Activated naive CD4-positive, alpha-beta T cell (primary cell): ENCODE measurements at places on chromosomes 1 and 21.
A peak's percentile ranks its signal among the peaks of the same experiment; 100 is the strongest.

DNA sequence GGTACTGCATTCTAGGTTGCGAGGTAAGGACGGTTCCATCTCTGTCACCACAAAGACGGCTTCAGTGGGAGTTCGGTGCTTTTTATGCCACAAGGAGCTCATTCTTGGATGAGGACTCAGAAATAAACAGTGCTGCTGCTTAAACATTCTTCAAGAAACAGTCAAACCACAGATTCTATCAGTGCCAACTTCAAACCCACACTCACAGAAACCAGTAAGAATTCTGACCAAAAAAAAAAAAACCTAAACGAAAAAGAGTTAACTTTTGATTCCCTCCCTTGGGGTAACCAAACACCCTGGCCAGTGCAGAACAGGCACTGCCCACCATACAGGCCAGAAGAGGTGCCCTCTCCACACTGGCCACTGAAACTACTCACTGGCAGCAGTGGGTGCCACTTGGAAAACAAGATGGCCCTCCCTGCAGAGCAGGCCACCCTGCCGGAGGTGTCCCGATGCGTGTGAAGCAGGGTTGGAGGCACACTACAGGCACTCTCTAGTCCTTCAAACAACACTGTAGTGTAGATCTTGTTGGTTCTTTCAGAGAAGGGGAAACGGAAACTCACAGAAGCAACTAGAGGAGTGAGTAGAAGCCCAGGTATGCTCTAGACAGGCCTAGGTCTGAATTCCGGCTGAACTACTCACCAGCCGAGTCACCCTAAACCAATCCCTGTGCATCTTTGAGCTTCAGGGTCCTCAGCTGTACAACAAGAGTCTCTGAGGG is 87.3 kb upstream of the TLR5 start:
- no peak for DNase-seq

DNA sequence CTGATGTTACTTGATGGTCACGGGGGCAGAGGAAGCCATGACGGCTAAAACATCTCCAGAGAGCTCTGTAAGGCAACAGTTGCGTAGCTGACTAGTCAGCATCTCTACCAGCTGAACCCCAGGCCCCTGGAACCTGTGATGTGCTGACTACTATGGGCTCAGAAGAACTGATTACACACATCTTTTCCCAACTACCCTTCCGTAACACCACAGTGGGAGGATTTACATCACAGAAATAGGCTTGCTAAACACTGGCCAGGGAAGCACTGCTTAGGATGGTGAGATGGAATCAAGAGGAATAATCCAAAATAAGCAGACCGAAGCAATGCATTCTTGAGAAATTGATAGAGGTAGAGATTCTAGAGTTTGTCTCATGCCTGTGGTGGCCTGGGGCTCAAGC is 122.5 kb downstream of the SMYD2 start:
- no peak for DNase-seq

DNA sequence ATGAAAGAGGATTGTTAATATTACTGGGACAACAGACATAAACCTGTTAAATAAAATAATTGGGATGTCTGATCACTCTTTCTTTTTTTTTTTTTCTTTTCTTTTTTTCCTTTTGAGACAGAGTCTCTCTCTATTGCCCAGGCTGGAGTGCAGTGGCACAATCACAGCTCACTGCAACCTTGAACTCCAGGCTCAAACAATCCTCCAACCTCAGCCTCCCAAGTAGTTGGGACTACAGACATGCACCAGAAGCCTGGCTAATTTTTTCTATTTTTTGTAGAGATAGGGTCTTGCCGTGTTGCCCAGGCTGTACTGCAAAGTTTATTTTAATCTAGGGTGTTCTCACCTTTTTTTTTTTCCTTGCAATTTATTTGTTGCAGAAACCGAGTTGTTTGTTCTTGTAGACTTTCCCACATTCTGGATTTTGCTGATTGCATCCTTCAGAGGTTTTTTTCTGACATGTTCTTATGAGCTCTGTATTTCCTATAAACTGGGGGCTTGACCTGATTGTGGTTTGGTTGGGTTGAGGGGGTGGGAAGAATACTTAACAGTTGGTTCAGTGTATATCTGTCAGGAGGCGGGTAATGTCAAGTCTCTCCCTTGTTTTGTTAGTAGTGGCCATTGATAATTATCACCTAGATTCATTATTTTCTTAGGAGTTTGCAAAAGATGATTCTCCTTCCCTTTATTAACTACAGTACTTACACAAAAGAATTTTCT is 125.2 kb downstream of the MAST2 start:
- no peak for DNase-seq

- DNase-seq = no peak
Measured at GRCh38 chr1:207174913-207175312, 70.9 kb downstream of the C4BPA start.

DNA sequence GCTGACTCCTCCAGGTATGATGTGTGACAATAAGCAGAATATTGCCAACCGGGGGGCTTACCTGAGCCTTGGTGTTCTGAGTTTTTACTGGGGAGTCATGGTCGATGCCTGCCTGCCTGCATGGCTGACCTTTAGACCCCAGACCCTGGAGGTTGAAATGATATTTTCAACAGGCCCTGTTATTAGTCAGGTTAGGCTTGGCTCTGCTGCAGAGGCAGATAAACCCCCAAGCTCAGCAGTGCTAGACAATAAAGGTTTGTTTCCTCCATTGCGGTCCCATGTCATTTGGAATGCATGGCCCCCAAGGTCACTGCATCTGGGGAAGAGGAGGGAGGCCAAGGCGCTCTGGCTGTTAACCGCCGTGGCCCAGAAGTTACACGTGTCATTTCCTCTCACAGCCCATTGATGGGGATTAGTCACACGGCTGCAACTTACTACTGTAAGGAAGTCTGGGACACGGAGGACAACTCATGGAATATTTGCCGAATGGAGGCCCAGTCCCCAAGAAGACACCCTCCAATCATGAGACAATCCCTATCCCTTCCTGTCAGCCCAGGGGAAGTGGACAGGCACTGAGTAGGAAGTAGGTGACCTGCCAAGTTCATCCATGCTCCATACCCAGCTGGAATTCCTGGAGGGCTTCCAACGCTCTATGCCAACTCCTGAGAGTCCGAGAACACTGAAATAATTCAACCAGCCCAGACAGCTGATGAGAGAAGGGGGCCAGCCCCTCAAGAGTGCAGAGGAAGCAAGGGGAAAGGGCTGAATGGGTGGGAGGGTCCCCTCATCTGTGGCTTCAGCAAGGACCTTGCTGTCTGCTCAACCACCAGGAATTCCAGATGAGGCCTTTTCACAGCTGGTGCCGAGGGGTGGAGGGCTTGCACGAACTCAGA is 97.3 kb downstream of the TAS1R2 start:
- DNase-seq = no peak

DNA sequence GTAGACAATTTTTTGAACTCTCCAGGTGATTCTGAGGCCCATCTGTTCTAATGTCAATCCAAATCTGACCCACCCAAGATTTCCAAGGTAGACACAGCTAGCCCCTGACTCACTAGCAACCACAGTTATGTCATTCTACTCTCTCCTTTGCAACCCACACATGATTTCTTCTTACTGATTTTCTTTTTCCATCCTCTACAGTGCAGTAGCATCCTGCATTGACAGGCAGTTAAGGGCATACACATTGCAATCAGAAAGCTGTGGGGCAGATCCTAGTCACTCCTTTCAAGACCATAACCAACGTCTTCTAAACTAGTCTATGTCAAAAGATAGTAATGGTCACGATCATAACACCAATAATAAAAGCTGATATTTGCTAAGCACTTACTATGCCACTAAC is 54.2 kb downstream of the JAK1 start:
- no peak for DNase-seq

GRCh38 chr1:183770816-183771128 is 34.1 kb upstream of the RGL1 start:
- DNase-seq = no peak

DNA sequence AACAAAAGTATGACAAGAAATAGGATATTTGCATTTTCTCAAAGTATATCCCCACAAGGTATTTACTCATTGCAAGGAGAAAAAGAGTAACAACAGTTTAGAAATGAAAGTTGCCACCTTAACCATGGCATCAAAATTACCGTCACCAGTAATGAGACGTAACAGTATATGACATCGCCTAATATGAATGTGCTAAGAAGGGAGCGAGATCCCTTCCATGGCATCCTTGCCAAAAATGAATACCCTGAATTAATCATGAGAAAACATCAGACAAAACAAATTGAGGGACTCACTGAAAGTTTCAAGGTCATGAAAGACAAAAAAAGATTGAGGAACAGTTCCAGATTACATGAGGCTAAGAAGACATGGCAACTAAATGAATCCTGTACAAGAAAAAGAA is 78.9 kb upstream of the MROH9 start:
- no peak for DNase-seq

DNA sequence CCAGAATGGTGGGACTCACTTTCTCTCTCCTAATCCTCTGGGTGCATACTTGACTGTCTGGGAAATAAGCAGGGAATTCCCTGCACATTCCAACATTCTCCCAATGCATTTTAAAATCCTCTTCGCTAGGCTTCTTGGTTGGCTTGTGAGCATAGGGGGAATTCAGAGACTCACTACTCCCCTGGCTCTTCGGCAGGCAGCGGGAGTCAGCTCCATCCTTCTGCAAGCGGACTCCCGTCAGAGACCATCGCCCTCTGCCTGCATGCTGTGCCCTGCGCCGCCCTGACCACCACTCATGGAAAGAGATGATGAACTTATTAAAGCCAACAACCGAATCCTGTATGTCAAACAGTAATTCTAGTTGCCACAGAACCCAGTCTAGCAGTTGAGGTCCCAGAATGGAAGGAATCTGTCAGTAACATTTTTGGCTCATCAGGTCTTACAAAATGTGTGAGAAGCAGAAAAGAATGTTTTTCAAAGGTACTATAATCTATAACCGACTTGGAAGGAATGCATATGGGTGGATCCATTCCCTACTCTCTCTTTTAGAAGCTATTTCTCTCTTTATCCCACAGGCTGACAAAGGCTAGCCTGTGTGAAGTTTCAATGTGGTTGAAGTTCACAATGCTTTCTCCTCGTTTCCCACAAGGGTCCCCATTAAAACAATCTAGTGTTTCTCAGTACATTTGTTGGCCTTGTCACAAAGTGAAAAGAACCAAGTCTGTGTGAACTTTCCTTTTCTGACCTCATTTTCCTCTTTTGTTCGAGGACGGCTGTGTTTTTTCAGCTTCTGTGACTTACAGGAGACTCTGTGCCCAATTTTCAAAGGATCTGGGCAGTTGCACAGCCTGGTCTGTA is 119.1 kb upstream of the ADAR start:
- no peak for DNase-seq

- no peak for DNase-seq
Measured at GRCh38 chr1:9197186-9198099, 37.1 kb upstream of the H6PD start.

- no peak for DNase-seq
Measured at GRCh38 chr1:41578712-41579335, 94.3 kb upstream of the EDN2 start.

- no peak for DNase-seq
Measured at GRCh38 chr1:40798366-40799281, 15.0 kb downstream of the KCNQ4 start.

DNA sequence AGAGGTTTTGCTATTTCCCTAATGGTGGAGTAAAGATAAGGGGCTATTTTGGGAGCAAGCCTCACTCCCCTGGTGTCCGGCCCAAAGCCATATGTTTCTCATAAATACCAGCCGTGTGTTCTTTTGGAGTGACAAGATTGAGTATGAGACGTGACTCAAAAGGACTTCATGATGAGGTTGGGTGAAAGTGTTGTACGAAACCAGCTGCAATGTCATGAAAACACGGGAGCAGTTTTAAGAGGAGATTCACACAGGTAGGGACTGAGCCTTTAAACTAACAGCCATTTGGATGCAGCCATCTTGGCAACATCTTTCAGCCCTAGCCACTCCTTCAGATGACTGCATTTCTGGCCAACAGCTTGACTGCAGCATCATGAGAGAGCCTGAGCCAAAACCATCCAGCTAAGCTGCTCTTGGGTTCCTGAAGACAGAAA is 532.3 kb upstream of the USP24 start:
- DNase-seq = no peak

- DNase-seq = no peak
Measured at GRCh38 chr1:67372898-67373297, 57.3 kb downstream of the SERBP1 start.

DNA sequence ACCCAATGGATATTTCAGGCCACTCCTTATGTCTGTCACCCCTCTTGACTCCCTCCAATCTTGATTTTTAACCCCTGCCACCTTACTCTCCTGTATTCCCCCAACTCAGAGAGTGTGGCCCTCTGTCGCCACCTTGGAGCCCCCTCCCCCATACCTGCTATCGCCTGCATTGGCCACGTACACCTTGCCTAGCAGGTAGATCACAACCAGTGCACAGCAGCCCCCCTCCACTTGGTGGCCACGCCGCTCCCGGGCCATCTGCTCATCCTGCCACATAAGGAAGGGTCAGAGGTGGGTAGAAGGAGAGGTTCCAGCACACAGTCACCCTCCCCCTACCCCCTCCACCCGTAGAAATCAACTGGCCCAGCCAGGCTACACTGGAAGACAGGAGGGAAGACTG is 2.9 kb downstream of the PPM1J start:
- no peak for DNase-seq

- no peak for DNase-seq
Measured at GRCh38 chr1:108077991-108078390, 113.0 kb upstream of the VAV3 start.

GRCh38 chr1:175208773-175209492 is 16.4 kb upstream of the KIAA0040 start:
- DNase-seq = peak; percentile 9

- DNase-seq = no peak
Measured at GRCh38 chr1:22208268-22208972, 65.5 kb upstream of the WNT4 start.

GRCh38 chr1:64932962-64933295 is 33.4 kb downstream of the JAK1 start:
- no peak for DNase-seq

- no peak for DNase-seq
Measured at GRCh38 chr1:87388411-87388810, 59.7 kb downstream of the LMO4 start.

GRCh38 chr1:63730211-63730610 is 43.6 kb upstream of the ROR1 start:
- DNase-seq = no peak

- DNase-seq = no peak
Measured at GRCh38 chr21:46297338-46298271, 11.5 kb downstream of the YBEY start.

DNA sequence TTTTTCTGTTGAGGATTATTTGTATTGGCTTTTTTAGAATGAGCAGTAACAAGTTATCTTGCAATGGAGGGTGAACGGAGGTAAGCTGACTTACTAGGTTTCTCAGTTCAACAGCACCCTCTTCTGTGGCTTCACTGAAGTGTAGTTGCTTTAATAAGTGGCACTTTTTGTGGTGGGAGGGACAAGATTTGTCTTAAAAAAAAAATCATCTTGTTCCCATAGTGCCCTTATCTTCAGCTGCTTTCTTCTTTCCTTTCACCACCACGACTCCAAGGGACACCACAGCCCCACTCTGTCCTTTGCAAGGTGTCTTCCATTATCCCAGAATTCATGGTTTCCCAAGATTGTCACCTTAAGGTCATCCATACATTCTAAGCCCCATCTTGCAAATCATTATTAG is 92.9 kb downstream of the PIGK start:
- no peak for DNase-seq

GRCh38 chr1:10210841-10211804 is 753 bp downstream of the KIF1B start:
- DNase-seq = no peak

- peak; percentile 41 for DNase-seq
Measured at GRCh38 chr1:151251656-151252470, 2.7 kb upstream of the PSMD4 start.
